ENCODE measurements at places on chromosomes 12 and 14.

GRCh38 chr12:42426746-42427145, 100.8 kb downstream of the PPHLN1 start:
- no peak for DNase-seq

DNA sequence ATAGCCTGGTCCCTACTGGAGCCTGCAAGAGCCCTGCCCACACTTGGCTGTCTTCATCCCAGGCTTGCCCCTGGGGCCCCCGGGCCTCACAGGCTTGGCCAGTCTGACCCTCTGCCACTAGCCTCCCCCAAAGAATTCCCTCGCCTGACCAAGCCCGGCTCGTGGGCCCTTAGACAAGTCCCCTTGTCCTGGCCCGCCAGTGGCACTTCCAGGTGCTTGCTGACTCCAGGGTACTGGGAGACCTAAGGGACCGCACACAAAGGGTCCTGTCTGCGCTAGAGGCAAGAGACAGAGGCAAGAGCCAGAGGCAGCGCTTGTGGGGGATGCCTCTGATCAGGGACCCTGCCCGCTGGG, 5.0 kb downstream of the BTBD6 start:
- DNase-seq: no peak

DNA sequence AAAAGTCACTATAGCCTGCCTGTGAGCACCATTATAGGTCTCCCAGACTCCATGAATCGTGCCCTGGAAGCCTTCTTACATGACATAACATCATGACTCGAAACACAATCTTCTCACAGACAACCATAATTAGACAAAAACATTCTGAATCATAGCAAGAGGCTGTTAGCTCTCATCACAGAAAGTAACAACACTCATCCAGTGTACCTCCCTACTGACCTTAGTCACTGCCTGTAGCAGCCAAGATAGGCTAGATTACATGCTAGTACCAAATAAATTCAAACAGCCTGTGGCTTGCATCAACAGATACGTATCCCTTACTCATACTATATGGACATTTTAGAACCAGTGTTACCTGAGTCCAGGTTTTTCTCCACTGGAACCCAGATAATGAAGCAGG, 663.8 kb upstream of the FOXG1 start:
- DNase-seq: no peak

DNA sequence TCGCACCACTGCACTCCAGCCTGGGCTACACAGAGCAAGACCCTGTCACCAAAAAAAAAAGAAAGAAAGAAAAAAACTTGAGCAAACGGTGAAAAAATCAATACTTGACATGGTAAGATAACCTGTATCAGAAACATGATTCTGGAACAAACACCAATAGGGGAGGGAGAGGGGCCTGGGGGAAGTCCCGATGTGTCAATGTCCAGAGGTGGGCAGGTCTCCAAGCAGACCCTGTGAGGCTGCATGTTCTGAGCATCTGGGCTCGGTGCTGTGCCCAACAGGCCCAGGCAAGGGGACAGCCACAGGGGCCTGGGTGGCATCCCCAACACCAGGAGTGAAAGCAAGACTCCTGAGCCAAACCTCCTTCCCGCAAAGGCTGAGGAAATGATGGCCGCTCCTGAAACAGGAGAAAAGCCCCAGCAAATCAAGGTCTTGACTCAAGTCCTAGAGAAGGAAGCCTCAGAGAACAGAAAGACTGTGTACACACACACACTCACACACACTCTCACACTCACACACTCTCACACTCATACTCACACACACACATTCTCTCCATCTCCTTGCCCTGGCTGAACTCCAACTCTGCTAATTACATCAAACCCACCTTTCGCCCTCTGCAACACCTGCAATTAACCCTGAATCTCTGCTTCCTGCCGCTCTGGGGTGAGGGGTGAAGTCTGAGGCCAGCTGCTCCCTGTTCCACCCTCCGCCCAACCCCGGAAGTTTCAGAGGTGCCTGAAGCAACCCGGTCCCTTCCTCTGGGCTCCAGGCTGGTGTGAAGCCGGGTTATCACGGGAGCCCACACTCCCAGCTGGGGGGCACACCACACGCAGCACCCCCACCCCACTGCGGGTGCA, 20.4 kb downstream of the CCDC88C start:
- DNase-seq: no peak

DNA sequence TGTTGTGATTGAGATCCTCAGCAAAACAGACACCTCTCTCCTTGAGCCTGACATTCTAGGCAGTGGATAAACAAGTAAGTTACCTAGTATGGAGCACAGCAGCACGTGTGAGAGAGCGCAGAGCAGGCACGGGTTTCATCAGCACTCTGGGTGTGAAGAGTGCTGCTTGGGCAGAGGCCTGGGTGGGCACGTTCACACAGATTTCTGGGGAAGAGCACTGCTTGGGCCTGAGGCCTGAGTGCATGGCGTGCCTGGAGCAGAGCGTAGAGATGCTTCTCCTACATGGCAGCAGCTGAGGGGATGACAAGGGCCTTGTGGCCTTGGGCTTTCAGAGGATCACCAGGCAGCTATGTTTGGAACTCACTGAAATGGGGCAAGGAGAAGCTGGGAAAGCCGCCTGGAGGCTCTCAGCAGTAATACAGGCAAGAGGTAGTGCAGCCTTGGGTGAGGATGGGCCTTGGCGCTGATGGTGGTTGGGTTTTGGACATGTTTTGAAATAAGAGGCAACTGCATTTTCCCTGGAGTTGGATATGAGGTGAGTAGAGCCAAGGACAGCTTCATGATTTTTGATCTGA, 17.6 kb downstream of the CKB start:
- no peak for DNase-seq

GRCh38 chr12:52612431-52613383, 5.7 kb downstream of the KRT73 start:
- DNase-seq: no peak

- DNase-seq: no peak
Measured at GRCh38 chr14:90379106-90379505, 17.7 kb upstream of the CALM1 start.

Measured in stimulated activated CD8-positive, alpha-beta memory T cell treated with anti-CD3 and anti-CD28 coated beads, Interleukin-15, amount 100 ng/mL, for 4 hours (primary cell).